ENCODE measurements at places on chromosomes 1 and 21. TPM values are rescaled to one million over a fixed set of nuclear protein-coding genes. Genes with fewer than 3 reads are reported as not detected.
A peak's percentile ranks its signal among the peaks of the same experiment; 100 is the strongest.

DNA sequence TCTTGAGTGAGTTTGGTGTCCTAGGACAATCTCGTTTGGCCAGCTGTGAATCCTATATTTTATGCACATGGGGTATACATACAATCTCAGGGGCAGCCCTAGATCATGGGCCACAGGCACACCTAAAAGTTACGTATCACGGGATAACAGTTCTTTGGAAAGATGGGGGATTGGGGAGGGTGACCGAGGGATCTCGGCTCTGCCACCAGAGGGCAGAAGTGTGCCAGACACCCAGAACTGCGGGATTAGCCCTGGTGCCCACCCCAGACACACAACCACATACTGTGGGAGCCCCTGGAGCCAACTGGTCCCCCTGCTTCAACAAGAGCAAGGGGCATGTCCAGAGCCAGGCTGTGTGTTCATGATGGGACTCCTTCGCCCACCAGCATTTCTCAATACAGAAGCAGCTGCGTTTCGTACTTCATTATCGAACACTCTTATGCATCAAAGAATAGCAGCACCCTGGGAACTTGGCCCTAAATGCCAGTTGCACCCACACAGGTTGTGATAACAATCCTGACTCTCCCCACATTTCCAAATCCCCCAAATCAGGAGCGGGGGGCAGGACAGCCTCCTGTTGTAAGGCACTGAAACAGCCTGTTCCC, 37.4 kb downstream of the TMCO4 start:
- DNase-seq, result no peak

AMY1A gene
- total RNA-seq, result not detected

DIO1 gene
- total RNA-seq, result not detected

ANXA9 gene
- 2.1 TPM for total RNA-seq

DNA sequence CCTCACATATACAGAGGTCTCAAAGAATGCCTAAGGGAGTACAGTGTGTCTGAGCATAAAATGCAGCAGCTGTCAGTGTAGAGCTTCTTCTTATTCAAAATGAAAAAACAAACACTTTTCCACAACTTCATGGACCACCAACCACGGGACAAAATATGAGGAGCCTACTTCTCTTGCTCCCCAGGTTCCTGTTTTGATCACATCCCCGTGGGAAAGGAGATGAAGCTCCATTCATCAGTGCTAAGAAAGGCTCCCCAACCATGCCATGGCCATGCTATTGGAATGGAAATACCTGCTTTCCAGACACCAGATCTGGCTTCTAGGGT, 383 bp downstream of the CD48 start:
- DNase-seq, result no peak

DNA sequence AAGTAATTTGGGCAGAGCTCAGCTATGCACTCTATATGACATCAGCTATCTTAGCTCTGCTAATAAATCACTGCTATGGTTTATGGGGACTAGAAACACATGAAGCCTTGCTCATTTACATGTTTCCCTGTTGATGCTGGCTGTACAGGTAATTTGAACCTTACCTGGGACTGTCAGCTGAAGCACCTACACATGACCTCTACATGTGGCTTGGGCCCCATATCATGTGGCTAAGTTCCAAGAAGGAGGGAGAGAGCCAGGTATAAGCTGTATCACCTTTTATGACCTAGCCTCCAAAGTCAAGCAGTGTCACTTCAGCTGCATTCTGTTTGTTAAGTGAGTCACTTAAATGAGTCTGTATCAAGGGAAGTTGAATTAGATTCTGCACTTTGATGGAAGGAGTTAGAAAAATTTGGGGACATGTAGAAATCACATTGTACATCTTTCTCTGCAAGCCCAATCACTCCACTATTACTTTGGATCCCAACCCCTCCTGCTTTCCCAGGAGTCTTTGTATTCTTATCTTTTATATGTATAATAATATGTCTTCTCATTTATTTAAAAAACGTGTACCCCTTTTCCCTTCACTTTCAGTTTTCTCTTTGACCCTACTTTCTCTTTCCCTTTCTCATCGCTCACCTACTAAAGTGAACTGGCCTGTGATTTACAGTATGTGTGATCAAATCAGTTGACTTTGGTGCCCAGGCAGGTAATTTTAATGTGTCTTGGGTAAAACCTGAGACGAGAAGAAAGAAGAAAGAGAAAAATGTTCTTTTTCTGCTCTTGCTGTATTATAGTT, 53.4 kb upstream of the PRKACB start:
- no peak for DNase-seq

GRCh38 chr21:16537501-16537900, 807.7 kb downstream of the USP25 start:
- no peak for DNase-seq

DNA sequence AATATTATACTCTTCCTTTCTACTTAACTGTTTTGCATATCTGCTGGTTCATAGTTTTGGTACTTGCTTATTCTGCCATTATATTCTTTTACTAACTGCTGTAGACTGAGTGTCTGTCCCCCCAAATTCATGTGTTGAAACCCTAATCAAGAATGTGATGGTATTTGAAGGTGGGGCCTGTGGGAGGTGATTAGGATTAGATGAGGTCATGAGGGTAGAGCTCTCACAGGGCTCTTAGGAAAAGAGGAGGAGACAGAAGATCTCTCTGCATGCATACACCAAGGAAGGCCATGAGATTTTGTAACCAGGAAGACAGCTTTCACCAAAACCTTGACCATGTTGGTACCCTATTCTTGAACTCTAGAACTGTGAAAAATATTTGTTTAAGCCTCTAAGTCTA, 354.1 kb upstream of the B3GALT2 start:
- no peak for DNase-seq

DNA sequence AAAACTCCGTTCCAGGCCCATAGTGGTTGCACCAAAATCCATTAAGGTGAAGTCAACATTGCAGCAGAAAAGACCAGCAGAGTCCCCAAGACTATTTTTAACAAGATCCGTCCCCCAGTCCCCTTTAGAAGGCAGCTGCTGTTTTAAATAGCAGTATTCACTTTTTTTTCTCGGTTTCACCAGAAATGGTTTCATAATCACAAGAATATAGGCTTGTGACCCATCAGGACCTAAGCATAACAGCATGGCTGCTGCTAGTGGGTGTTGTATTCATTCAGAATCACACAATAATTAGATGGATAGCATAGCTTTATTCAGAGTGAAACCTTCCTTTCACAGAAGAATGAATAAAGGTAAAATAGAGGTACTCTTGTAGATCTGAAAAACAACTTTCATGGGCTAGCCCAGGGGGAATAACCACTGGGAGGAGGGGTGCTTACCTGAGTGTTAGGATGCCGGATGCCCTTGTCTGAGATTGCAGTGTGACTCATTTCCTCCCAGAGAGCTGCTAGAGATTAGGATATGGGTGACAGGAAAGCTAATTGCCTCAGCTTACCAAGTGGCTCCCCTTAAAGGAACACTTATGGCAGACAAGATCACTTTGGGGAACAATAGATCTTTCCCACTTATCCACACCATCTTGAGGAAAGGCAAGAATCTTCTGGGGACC, 35.0 kb downstream of the ACKR1 start:
- DNase-seq, result no peak

NT5C1A gene
- not detected for total RNA-seq

DNA sequence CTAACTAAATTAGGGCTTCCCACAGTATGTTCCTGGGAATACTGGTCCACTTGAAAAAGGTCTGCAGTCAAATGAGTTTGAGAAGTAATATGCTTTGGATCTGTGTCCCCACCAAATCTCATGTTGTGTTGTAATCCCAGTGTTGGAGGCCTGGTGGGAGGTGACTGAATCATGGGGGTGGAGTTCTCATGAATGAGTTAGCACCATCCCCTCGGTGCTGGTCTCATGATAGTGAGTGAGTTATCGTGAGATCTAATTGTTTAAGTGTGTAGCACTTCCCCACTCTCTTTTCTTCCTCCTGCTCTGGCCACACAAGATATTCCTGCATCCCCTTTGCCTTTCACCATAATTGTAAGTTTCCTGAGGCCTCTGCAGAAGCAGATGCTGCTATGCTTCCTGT, 16.9 kb upstream of the DMRTB1 start:
- no peak for DNase-seq

DNA sequence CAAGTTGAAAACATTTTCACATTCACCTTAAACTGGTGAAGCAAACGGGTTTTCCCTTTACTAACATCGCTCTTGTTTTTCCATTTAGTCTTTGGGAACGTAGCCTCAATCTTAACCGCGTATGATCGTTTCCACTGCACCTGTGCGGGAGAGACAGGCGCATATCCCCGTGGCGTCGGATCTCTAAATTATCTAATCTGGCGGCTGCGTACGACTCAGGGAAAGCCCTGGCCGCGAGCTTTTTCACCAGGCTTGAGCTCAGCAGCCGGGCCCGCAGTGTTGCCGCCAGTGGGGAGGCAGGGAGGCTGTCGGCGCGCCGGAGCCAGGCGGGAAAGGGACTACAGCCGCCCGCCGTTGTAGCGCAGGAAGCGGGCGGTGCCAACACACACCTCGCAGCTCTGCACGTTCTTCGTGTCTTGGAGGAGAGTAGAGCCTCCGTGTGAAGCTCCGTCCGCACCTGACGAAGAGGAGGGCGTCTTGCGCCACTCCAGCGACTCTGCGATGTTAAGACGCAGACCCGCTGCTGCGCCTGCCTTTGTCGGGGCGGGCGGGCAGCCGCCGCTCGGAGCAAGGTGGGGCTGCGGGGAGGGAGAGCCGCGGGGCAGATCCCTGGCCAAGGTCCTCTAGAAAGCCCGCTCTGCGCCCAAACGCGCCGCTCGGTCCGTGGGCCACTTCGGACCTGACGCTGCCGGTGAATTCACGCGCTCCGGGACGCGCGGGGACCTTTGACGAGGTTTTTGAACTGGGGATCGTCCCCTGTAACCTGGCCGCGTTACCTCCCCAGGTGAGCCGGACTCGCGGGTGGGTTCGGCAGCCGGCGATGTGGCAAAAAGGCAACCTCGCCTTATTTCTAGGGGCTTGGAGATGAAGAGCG, 18.5 kb upstream of the TBX15 start:
- no peak for DNase-seq

- no peak for DNase-seq
Measured at GRCh38 chr1:86175756-86176155, 19.2 kb upstream of the COL24A1 start.

DNA sequence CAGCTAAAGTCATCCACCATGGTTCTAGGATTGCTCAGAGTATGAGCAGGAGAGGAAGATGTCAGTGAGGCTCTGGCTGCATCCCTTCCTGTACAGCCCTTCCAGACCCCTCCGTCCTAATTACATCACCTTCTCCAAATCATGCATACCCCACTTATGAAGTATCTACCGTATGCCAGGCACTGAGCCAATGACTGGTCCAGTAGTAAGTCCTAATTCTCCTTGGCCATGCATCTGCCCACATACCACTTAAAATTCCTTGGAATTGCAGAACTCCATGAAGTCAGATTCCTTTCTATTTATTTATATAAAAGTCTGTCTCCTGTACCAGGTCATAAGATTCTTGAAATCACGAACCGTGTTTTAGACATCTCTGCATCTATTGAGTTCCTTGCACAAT, 106.1 kb downstream of the SEC16B start:
- no peak for DNase-seq

A3GALT2 gene
- not detected for total RNA-seq

HSPB7 gene
- 10.4 TPM for total RNA-seq

DNA sequence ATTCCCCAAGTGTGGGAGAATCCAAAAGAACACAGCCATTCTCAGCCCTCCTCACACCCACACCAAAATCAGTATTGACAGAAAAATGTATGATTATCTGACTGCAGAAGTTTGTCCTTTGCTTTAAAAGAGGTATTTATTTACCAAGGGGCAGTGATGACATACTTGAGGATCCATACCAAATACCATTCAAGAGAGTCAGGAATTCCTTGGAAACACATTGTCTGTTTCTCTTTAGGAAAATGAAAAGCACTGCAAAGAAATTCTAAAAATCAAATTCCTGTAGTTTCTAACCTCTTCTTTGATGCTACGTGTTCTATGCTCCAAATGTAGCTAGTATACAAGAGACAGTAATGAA, 509.6 kb upstream of the CXADR start:
- no peak for DNase-seq

- DNase-seq, result no peak
Measured at GRCh38 chr1:211586538-211586937, 7.6 kb upstream of the SLC30A1 start.

VWA1 gene
- 176 TPM for total RNA-seq

CENPF gene
- 0.84 TPM for total RNA-seq

CCDC27 gene
- total RNA-seq, result not detected

- no peak for DNase-seq
Measured at GRCh38 chr1:38917337-38917736, 24.3 kb downstream of the RHBDL2 start.

GRCh38 chr1:60791226-60791625, 291.1 kb upstream of the NFIA start:
- no peak for DNase-seq

DNA sequence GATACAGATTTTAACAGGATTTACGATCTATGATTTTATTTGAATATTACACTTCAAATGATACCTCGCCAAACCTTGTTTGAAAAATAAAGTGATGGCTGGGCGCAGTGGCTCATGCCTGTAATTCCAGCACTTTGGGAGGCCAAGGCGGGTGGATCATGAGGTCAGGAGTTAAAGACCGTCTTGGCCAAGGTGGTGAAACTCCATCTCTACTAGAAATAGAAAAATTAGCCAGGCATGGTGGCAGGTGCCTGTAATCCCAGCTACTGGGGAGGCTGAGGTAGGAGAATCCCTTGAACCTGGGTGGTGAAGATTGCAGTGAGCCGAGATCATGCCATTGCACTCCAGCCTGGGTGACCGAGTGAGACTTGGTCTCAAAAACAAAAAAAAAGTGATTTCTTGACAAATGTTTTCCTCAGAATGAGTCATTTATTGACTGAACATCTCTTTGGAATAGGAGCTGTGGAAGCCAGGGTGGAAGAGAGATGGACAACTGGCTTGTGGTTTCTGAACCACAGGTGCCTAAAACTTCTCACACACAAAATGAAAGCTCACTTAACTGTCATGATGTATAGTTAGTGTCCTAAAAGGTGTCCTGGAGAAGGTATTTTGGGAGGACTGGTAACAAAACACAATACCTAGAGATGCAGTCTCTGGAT, 11.9 kb downstream of the PKNOX1 start:
- no peak for DNase-seq

- peak; percentile 29 for DNase-seq
Measured at GRCh38 chr1:37795340-37796125, 1.9 kb downstream of the MANEAL start.

GRCh38 chr1:171833091-171833825, 8.0 kb upstream of the DNM3 start:
- DNase-seq, result no peak

DNA sequence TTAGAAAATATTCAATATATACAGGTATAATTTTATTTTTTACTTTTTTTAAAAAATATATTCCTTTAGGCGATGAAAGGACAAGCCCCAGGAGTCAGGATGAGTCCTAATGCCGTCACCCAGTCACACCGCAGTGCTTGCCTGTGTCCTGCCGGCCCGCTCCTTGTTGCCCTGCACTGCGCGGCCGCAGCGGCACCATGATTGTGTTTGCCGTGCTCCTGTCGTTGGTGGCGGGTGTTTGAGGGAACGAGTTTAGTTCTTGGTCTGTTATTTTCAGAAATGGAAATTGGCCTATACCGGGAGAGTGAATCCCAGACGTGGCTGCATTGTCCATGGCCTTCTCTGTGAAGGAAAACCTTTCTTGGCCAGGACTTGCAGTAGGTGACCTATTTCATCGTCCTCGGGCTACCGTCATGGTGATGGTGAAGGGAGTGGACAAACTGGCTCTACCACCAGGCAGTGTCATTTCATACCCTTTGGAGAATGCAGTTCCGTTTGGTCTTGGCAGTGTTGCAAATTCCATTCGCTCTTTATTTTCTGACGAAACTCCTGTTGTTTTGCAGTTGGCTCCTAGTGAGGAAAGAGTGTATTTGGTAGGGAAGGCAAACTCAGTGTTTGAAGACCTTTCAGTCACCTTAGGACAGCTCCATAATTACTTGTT, 45.9 kb upstream of the CRB1 start:
- no peak for DNase-seq
